ENCODE measurements at places on chromosomes 16 and 17. TPM values are rescaled to one million over a fixed set of nuclear protein-coding genes. Genes with fewer than 3 reads are reported as not detected.

DNA sequence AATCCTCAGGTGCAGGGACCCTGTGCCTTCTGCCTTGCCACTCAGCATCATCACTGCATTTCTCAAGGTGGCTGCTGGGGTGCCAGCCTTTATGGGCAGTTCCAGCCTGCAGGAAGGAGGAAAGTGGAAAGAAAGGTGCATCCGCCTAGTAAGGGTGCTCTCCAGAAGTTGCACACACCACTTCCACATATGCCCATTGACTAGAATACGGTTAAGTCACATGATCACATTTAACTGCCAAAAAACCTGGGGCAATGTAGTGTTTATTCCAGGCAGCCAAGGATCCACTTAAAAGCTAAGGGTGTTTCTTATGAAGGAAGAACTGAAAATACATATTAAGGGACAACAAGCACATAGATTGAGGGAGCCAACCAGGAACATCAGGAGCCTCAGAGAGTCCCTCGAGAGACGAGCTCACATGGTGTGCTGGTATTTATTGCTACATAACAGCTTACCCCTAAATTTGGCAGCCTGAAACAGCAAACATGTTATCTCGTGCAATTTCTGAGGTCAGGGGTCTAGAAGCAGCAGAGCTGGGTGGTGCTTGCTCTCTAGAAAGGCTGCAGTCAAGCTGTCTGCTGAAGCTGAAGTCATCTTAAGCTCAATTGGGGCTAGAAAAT, 52.0 kb upstream of the MMP2 start:
- no peak for DNase-seq

DNA sequence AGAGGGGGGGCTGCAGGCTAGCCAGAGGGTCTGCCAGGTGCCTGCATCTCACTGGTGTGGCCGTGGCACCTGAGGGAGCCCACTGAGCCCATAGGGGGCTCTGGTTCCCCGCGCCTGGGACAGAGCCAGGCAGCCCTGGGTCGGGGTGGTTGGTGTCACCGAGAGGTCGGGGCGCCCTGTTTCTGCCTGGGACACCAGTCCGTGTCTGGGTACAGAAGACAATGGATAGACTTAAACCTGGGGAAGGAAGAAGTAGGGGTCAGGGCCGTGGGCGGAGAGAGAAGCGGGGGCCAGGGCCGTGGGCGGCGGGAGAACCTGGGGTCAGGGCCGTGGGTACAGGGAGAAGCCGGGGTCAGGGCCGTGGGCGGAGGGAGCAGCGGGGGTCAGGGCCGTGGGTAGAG, 3.0 kb downstream of the RFNG start:
- no peak for DNase-seq

The PLEKHG4 gene
- 6.7 TPM for total RNA-seq

DNA sequence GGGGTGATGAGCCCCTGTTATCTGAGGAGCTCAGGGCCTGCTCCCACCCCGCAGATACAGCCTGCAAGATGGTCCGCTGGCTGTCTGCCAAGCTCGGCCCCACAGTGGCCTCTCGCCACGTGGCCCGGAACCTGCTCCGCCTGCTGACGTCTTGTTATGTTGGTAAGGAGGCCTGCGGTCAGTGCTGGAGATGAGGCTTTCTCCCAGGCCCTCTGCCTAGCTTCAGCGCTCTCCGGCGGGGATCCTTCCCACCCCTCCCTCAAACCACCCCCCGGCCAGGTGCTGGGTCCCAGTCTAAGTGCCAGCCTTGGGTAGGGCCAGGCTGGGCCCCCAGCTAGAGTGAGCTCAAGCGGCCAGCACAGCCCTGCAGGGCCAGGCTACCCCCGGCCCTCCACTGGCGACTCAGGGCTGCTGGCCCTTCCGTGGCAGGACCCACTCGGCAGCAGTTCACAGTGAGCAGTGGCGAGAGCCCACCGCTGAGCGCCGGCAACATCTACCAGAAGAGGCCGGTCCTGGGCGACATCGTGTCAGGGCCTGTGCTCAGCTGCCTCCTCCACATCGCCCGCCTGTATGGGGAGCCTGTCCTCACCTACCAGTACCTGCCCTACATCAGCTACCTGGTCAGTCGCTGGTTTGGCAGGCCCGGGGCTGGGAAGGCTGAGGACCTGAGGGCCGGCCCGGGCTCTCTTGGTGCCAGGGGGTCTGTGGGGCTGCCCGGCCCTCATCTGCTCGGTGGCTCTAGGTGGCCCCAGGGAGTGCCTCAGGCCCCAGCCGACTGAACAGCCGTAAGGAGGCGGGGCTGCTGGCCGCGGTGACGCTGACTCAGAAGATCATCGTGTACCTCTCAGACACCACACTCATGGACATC, 6.1 kb downstream of the WDR81 start:
- no peak for DNase-seq

The CHST5 gene
- total RNA-seq: 0.15 TPM

- DNase-seq: no peak
Measured at GRCh38 chr16:72195609-72196008, 23.7 kb upstream of the PMFBP1 start.

DNA sequence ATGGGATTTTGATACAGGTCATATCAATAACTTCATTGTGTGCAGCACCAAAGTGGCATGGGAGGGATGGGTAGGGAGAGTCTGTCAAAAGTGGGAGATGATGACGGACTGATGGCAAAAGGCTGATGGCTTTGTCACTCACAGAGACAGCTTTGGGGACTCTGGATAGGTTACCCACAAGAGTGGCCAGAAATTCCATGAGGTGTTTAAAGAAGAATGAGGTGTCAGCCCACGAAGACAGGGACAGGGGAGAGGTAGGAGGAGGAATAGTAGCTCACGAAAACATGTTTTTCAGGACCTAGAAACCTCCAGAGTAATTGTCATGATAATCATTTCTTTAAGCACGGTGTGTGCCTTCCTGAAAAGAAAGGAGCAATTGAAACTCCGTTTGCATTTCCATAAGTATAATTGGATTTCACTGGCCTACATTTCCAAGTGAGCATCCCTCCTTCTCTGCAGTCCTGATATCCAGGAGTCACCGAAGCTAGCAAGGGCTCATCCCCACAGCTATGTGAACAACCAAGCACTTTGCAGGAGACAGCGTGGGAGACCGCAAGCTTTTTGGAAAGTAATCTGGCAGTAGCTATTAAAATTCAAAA, 60.0 kb downstream of the HSD17B2 start:
- no peak for DNase-seq

GRCh38 chr17:41254861-41255260, 323 bp upstream of the KRTAP9-9 start:
- DNase-seq: no peak

Measured in Panc1 (cell line).